Activated T-cell treated with anti-CD3 and anti-CD28 coated beads for 48 hours (primary cell): ENCODE measurements at places on chromosomes 3 and 15.

DNA sequence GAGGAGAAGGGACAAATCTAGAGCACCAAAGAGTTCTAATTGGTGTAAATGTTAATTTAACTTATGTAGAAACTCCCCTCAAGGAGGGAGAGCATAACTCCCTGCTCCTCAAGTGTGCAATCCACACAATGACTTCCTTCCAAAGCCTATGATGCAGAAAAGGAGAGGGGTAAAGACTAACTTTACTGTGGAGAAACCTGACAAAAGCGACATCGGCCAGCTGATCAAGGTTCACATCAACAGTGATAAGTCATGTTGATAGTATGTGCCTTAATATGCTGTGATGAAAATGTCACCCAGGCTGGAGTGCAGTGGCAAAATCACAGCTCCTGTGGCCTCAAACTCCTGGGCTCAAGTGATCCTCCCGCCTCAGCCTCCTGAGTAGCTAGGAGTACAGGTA is 76.5 kb downstream of the TFDP2 start:
- no peak for DNase-seq

DNA sequence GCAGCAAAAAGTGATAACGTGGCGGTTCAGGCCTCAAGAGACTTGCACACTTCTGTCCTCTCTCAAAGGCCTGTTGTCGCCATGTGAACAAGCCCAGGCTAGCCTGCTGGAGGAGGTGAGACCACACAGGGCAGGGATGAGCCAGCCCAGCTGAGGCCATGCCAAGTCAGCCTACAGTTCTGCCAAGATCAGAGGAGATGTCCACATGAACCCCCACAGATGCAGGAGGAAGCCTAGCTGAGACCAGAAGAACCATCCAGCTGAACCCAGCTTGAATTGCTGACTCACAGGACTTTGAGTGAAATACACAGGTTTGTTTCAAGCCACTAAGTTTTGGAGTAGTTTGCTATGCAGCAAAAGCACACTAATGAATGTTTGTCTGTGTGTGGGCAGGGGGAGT is 50.3 kb upstream of the SEC13 start:
- no peak for DNase-seq

- no peak for DNase-seq
These were observed 1.8 kb upstream of the FAN1 start for GRCh38 chr15:30901889-30902288.

- DNase-seq: no peak
These were observed 598.3 kb downstream of the SI start for GRCh38 chr3:164479978-164480377.

GRCh38 chr3:32097768-32098167 is 8.7 kb upstream of the GPD1L start:
- no peak for DNase-seq

DNA sequence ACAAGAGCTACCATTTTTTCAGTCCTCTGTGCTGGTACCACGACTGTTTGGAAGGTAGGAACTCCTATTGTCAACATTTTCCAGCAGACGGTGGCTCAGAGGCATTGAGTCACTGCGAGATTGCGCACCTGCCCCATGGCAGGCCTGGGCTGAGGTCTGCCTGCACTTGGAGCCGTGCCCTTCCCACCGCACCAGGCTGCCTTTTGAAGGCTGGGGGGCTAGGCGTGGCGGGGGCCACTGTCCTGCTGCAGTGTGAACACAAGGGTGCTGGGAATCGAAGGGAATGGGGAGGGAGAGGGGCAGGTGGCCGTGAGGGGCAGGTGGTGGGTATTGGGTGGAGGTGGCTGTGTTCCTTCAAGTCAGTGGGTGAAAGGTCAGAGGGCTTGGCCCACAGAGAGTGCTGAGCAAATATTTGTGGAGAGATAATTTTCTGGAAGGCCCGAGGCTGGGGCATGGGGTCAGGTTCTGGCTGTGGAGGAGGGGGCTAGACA is 16.3 kb downstream of the SNX33 start:
- DNase-seq: no peak

GRCh38 chr15:63075984-63076713 is 33.6 kb downstream of the TPM1 start:
- no peak for DNase-seq

- DNase-seq: no peak
These were observed 54.2 kb downstream of the MAP4 start for GRCh38 chr3:47961815-47962606.

GRCh38 chr3:149375501-149376196 is 1.8 kb downstream of the TM4SF1 start:
- no peak for DNase-seq

DNA sequence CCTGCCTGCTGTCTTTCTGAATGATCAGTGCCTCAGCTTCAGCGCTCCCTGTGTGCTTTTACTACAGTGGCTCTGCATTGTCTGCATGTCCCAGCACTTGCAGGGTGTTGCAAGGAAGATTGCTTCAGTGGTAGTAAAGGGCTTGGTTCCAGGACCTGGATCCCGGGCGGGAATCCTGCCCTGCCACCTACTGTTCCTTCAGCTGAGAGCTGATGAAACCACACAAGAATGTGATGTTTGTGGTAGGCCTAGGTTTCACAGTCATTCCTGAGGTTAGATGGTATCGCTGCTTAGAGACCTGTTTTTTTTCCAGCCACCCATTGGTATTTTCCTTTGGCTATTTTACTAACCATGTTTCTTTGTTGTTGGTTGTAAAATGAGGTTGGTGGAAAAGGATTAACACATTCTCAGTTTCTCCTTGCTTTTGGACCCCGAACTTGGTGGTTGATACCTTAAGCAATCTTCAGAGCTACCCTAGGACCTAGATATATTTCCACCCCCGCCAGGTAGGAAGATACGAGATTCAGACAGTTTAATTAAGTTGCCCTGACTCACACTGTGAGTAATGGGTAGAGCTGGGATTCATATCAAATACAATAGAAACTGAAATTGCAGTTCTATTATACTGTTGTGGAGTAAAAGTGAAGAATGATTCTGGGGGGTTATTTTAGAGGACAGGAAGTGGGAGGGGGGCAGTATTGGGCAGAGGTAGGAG is 11.4 kb downstream of the GPR87 start:
- DNase-seq: no peak

DNA sequence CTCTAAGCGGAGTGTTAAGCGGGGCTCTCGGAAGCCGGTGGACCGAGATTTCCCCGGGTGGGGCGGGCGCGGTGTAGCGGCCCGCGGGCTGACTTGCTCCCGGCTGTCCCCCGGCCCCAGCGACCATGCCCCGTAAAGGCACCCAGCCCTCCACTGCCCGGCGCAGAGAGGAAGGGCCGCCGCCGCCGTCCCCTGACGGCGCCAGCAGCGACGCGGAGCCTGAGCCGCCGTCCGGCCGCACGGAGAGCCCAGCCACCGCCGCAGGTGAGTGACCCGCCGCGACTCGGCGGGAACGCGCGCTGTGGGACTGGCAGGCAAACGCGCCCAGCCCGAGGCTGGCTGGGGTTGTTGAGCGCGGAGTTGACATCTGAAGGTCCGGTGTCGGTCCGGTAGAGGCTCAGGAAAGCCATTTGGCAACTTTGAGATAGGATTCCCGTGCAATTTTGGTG is 1.3 kb downstream of the SMC4 start:
- DNase-seq: peak; percentile 7

GRCh38 chr3:14305324-14305723 is 97.1 kb upstream of the SLC6A6 start:
- DNase-seq: no peak

- DNase-seq: no peak
These were observed 302.3 kb downstream of the UACA start for GRCh38 chr15:70461017-70461416.

DNA sequence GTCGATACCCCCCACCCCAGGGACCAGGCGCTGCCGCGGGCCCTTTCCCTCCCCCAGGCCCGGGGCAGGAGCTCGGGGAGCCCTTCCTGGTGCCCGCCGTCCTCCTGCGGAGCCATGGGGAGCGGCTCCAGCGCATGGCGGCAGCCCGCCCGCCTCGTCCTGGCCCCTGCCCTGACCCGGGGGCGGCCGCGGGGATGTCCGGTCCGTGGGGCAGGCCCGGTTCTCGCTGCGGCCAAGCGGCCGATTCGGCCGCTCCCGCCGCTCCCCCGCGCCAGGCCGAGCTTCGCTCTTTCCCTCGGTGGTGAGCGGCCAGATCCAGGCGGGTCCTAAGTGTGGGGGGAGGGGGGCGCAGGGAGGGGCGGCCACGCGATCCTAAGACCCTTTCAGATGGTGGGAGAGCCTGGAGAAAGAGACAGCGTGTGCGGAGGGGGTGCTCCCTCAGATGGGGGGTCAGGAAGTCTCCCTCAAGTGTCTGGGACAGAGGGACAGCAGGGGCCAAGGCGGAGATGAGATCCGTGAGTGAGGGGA is 1.3 kb downstream of the NEIL1 start:
- no peak for DNase-seq

GRCh38 chr3:53748512-53749271 is 97.5 kb downstream of the CHDH start:
- no peak for DNase-seq

DNA sequence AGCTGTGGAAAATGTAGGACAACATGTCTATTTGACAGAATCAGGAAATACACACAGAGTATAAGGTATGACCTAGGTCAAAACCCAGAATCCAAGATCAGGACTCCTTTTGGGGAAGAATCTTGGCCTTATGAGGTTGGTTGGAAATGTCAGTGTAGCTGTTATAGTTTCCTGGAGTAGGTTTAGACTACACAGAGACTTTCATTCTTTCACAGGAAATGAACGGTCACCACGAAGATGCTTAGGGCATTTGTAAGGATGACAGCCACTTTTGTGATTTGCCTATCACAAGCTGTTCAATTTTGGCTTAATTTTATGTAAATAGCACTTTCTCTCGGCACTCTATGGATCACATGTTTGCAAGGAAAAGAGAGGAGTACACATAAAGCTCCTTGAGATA is 18.6 kb upstream of the ZBTB20 start:
- DNase-seq: no peak

DNA sequence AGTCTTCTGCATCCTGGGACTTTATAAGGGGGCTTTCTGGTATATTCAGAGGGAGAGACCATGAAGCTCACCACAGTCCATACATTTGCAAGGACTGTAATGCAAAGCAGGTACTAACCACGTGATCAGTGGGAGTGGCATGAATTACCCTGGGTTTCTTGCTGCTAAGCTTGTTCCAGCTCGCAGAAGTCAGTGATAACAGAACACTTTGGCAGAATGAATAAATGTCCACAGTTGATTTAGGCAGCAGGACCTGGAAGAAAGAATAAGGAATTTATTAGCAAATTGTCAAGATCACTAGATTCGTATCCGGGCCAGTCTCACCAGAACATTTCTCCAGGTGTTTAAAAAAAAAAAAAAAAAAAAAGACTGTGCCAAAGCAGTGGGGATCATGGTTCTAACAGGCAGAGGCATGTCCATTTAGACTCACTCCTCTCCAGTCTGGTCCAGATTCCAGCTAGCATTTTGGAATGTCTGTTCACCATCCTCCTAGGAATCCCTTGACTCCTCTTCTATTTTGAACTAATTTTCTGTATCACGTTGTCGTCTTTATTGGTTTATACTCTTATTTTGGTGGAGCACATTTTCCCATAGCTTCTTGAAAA is 24.5 kb downstream of the HHLA2 start:
- no peak for DNase-seq
